Placental pericyte (primary cell): ENCODE measurements at places on chromosomes 4 and X. TPM values are rescaled to one million over a fixed set of nuclear protein-coding genes. Genes with fewer than 3 reads are reported as not detected.

The EDA gene
- 0.22 and 0.86 TPM in 2 replicates for total RNA-seq

The KDM6A gene
- total RNA-seq, result 24.2 and 30.2 TPM in 2 replicates

The CT45A2 gene
- not detected in 2 replicates for total RNA-seq

The GABRG1 gene
- total RNA-seq, result not detected in 2 replicates

The RGS12 gene
- 11.4 and 20.0 TPM in 2 replicates for total RNA-seq

The ARHGEF6 gene
- 2.0 and 12.0 TPM in 2 replicates for total RNA-seq

The UGT2B17 gene
- not detected in 2 replicates for total RNA-seq

The PDCL2 gene
- total RNA-seq, result not detected in 2 replicates

The PLP1 gene
- not detected in 2 replicates for total RNA-seq

The JAKMIP1 gene
- not detected in 2 replicates for total RNA-seq

The CXCL11 gene
- 0.14 TPM in 1 of 2 replicates, not detected in the other for total RNA-seq

The LRAT gene
- total RNA-seq, result not detected in 2 replicates

The SLC4A4 gene
- 10.1 and 22.0 TPM in 2 replicates for total RNA-seq

The CENPVL2 gene
- not detected in 2 replicates for total RNA-seq

The GRPR gene
- total RNA-seq, result 0.43 TPM in 1 of 2 replicates, not detected in the other

The SLITRK4 gene
- 0.22 and 7.0 TPM in 2 replicates for total RNA-seq

The TAF7L gene
- total RNA-seq, result 0.22 and 1.1 TPM in 2 replicates

The DGAT2L6 gene
- total RNA-seq, result not detected in 2 replicates

The GAGE2A gene
- not detected in 2 replicates for total RNA-seq

The DGKK gene
- not detected in 2 replicates for total RNA-seq

The CT55 gene
- total RNA-seq, result not detected in 2 replicates

The GLUD2 gene
- 1.1 and 1.7 TPM in 2 replicates for total RNA-seq
